Endothelial cell of umbilical vein (primary cell): ENCODE measurements at places on chromosomes 16 and 17. TPM values are rescaled to one million over a fixed set of nuclear protein-coding genes. Genes with fewer than 3 reads are reported as not detected.
A peak's percentile ranks its signal among the peaks of the same experiment; 100 is the strongest.

VAT1L gene
- 1.5 and 2.1 TPM in 2 replicates for total RNA-seq

CES5A gene
- not detected in 2 replicates for total RNA-seq

ATP6V0A1 gene
- total RNA-seq, result 36.4 and 37.3 TPM in 2 replicates

PIP4K2B gene
- 48.1 and 48.8 TPM in 2 replicates for total RNA-seq

MSLN gene
- total RNA-seq, result not detected in 2 replicates

KCNH6 gene
- not detected in 2 replicates for total RNA-seq

AIPL1 gene
- total RNA-seq, result not detected in 2 replicates

HIC1 gene
- 25.8 and 35.5 TPM in 2 replicates for total RNA-seq

ZNF207 gene
- 206 and 209 TPM in 2 replicates for total RNA-seq

GRCh38 chr16:64121473-64121872 lies 1000.4 kb downstream of the CDH11 start:
- DNase-seq, result no peak
- no peaks in the 10 kb centered on the region for H3K36me3 ChIP-seq
- H3K4me3 ChIP-seq, result no peak overlapping the region
- H3K4me1 ChIP-seq, result no peaks in the 10 kb centered on the region
- no peaks in the 10 kb centered on the region for H3K27me3 ChIP-seq

DNA sequence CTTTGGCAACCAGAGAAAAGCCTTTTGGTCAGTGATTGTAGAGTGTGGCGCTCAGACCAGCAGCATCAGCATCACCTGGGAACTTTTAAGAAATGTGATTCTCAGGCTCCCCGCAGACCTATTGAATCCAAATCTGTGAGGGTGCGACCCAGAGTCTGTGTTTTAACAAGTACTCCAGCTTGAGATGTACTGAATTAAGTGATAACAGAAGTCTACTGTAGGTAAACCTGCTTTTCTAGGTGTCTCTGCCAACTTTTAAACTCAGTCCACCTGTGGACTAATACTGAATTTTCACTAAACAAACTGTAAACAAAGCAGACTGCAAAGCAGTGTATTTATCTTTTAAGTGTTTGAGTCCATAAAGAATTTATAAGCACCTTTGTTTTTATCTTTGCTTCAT lies 43.6 kb downstream of the NUP93 start:
- DNase-seq, result no peak
- H3K27ac ChIP-seq, result no peak overlapping the region
- no peaks in the 10 kb centered on the region for H3K27me3 ChIP-seq
- H3K4me3 ChIP-seq, result no peak overlapping the region
- no peaks in the 10 kb centered on the region for H3K36me3 ChIP-seq

GRCh38 chr17:60630352-60630751 lies 30.4 kb downstream of the PPM1D start:
- no peak overlapping the region for H3K4me3 ChIP-seq
- H3K4me1 ChIP-seq, result peaks cover 8% of the 10 kb centered on the region
- DNase-seq, result peak; percentile 89
- no peaks in the 10 kb centered on the region for H3K27me3 ChIP-seq
- peak overlapping the region; percentile 34 for H3K27ac ChIP-seq
- H3K36me3 ChIP-seq, result peaks cover 7% of the 10 kb centered on the region

DNA sequence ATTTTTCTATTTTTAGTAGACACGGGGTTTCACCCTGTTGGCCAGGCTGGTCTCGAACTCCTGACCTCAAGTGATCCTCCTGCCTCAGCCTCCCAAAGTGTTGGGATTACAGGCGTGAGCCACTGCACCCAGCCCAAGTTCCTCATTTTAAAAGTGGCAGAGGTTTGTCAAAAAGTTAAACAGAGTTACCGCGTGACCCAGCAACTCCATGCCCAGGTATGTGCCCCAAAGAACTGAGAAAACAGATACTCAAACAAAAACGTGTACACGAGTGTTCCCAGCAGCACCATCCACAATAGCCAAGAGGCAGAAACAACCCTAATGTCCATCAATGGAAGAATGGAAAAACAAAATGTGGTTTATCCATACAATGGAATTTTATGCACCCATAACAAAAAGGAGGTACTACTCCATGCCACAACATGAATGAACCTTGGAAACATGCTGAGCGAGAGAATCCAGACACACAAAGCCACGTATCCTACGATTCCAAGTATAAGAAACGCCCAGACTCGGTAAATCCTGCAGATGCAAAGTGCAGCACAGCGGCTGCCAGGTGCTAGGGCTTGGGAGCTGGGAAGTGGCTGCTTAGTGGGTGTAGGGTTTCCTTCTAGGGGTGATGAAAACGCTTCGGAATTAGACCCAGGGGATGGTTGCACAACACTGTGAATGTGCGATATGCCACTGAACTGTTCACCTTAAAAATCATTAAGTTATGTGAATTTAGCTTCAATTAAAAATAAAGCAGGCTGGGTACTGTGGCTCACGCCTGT lies 24.8 kb downstream of the ADCY9 start:
- no peak overlapping the region for H3K27ac ChIP-seq
- no peak overlapping the region for H3K4me3 ChIP-seq
- no peaks in the 10 kb centered on the region for H3K36me3 ChIP-seq

DNA sequence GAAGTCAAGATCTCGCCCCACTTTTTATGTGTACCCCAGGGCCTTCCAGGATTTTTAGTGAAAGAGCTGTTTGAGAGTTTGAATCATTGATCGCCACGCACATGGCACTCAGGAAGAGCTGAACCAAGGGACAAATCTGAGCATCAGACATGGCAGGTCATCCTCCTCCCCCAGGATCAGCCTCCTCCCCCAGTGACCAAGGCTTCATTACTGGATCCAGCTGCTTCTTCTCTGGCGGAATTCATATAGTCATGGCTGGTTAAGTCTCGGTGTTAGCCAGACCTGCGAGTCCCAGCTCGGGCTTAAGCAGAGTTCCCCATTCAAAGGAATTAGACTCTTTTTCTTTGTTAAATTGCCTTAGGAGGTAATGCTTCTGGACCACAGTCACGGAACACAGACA lies 32.5 kb downstream of the CDRT4 start:
- no peak overlapping the region for H3K27ac ChIP-seq
- DNase-seq, result no peak
- H3K4me3 ChIP-seq, result no peak overlapping the region
- peaks cover 15% of the 10 kb centered on the region for H3K4me1 ChIP-seq
- no peaks in the 10 kb centered on the region for H3K36me3 ChIP-seq

DNA sequence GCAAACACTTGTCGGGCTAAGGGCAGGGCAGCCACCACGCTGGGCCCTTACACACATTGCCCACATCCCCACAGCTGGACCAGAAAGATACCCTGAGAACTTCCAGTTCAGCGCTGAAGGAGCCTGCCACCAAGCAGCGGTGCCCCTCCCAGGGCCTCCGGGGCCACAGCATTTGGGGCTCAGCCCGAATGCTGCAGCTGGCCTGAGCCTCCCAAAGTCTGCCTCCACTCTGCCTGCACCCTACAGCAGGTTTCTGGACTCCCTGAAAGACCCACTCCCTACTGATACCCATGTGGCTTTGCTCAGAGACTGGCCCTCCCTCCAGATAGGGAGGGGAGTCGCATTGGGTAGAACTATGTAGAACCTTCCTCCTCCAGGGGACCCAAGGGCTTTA lies 1.5 kb downstream of the MCRIP1 start:
- H3K27me3 ChIP-seq, result no peaks in the 10 kb centered on the region
- H3K4me3 ChIP-seq, result no peak overlapping the region
- peaks cover 11% of the 10 kb centered on the region for H3K4me1 ChIP-seq
- no peaks in the 10 kb centered on the region for H3K36me3 ChIP-seq
- DNase-seq, result no peak

- peaks cover 5% of the 10 kb centered on the region for H3K4me1 ChIP-seq
- H3K27me3 ChIP-seq, result peaks cover 19% of the 10 kb centered on the region
- H3K27ac ChIP-seq, result no peak overlapping the region
Measured at GRCh38 chr17:48487221-48487620, 43.6 kb downstream of the HOXB1 start.

GRCh38 chr17:55300479-55301290 lies 35.9 kb downstream of the HLF start:
- DNase-seq, result no peak
- H3K4me3 ChIP-seq, result no peak overlapping the region
- peaks cover 3% of the 10 kb centered on the region for H3K27me3 ChIP-seq
- H3K27ac ChIP-seq, result no peak overlapping the region

- H3K4me3 ChIP-seq, result no peak overlapping the region
- H3K27ac ChIP-seq, result no peak overlapping the region
- no peaks in the 10 kb centered on the region for H3K36me3 ChIP-seq
- no peak for DNase-seq
- H3K27me3 ChIP-seq, result no peaks in the 10 kb centered on the region
- H3K4me1 ChIP-seq, result no peaks in the 10 kb centered on the region
Measured at GRCh38 chr17:17575360-17576251, 15.9 kb downstream of the PEMT start.

- peak; percentile 93 for DNase-seq
- peak overlapping the region; percentile 46 for H3K27ac ChIP-seq
- H3K27me3 ChIP-seq, result no peaks in the 10 kb centered on the region
- no peak overlapping the region for H3K4me3 ChIP-seq
- H3K4me1 ChIP-seq, result peaks cover 44% of the 10 kb centered on the region
Measured at GRCh38 chr17:59381716-59382570, 50.5 kb downstream of the YPEL2 start.

DNA sequence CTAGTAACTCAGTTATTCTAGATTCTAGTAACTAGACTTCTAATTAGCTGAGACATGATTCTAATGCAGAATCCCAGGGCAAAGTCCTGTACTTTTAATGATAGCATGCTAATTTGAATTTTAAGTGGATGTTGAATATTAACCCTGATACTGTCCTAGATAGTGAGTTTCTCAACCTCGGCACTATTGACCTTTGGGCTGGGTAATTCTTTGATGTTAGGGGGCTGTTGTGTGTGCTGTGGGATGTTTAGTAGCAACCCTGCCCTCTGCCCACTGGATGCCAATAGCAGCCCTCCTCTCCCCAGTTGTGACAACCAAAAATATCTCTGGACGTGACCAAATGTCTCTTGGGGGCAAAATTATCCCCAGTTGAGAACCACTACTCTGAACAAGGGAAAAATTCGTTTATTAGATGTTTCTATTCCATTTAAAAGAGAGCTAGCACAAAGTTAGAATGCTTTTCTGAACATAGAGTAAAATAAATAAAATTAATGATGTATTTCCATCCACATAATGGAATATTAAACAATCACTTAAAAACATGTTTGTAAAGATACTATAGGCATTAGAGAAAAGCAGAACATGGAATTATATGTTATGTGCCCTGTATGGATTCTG lies 30.2 kb downstream of the SALL1 start:
- H3K27me3 ChIP-seq, result no peaks in the 10 kb centered on the region
- no peaks in the 10 kb centered on the region for H3K36me3 ChIP-seq
- DNase-seq, result no peak
- no peaks in the 10 kb centered on the region for H3K4me1 ChIP-seq
- no peak overlapping the region for H3K27ac ChIP-seq
- no peak overlapping the region for H3K4me3 ChIP-seq

GRCh38 chr17:17386094-17386800 lies 83.1 kb downstream of the NT5M start:
- no peak overlapping the region for H3K4me3 ChIP-seq
- H3K27ac ChIP-seq, result no peak overlapping the region
- no peak for DNase-seq
- H3K36me3 ChIP-seq, result no peaks in the 10 kb centered on the region
- H3K4me1 ChIP-seq, result no peaks in the 10 kb centered on the region

- H3K4me1 ChIP-seq, result peaks cover 5% of the 10 kb centered on the region
- H3K36me3 ChIP-seq, result no peaks in the 10 kb centered on the region
- H3K27ac ChIP-seq, result no peak overlapping the region
- peak overlapping the region; percentile 35 for H3K4me3 ChIP-seq
- H3K27me3 ChIP-seq, result no peaks in the 10 kb centered on the region
- peak; percentile 73 for DNase-seq
Measured at GRCh38 chr17:57356719-57357391, 100.5 kb downstream of the MSI2 start.

GRCh38 chr16:24347556-24347955 lies 91.4 kb downstream of the CACNG3 start:
- no peak for DNase-seq
- H3K27me3 ChIP-seq, result no peaks in the 10 kb centered on the region
- H3K27ac ChIP-seq, result no peak overlapping the region
- no peaks in the 10 kb centered on the region for H3K4me1 ChIP-seq
- H3K36me3 ChIP-seq, result no peaks in the 10 kb centered on the region
- no peak overlapping the region for H3K4me3 ChIP-seq

DNA sequence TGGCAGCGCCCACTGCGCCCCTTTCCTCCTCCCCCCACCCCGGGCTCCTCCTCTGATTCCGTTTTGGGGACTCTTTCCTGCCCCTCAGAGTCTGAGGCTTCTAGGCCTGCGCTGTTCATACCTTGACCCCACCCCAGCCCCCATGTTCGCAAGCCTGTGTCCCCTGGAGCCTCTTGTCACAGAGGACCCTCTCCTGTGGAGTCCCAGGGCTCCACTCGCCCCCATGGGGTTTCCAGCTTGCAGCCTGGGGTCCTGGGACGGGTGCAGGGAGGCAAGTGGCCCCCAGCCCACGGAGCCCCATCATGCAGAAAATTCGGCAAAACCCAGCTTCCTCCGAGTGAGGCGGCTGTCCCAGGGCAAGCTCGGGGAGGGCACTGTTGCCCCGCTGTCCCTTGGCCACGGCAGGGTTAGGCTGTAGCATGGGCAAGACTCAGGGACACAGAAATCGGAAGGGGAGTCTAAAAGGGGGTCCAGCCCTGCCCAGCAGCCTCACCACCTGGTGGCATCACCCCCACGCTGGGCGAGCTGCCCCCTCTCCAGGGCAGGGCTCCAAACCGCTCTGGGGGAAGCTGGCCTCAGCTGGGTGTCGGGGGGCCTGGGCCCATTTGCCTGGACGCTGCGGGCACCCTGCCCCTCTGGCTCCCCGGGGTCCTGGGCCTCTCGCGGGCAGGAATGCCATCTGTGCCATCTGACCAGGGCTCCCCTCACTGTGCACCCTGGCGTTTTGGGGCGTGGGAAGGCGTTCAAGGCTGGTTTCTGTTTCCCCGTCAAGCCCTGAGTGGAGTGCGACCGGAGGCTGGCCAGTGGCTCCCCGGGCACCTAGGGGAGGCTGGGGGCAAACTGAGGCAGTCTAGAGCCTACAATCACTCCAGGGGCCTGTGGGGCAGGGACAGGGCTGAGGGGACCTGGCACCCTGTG lies 11.5 kb upstream of the BAHCC1 start:
- no peaks in the 10 kb centered on the region for H3K27me3 ChIP-seq
- peaks cover 9% of the 10 kb centered on the region for H3K4me1 ChIP-seq

GRCh38 chr16:57133031-57133430 lies 40.6 kb downstream of the CPNE2 start:
- H3K36me3 ChIP-seq, result no peaks in the 10 kb centered on the region
- H3K27ac ChIP-seq, result no peak overlapping the region
- H3K27me3 ChIP-seq, result no peaks in the 10 kb centered on the region
- no peak for DNase-seq
- H3K4me1 ChIP-seq, result no peaks in the 10 kb centered on the region

GRCh38 chr17:74713171-74713755 lies 540 bp upstream of the CD300LF start:
- H3K4me3 ChIP-seq, result no peak overlapping the region
- no peaks in the 10 kb centered on the region for H3K4me1 ChIP-seq
- DNase-seq, result no peak
- H3K36me3 ChIP-seq, result no peaks in the 10 kb centered on the region
- no peak overlapping the region for H3K27ac ChIP-seq
- H3K27me3 ChIP-seq, result no peaks in the 10 kb centered on the region
